NB4 (cell line): ENCODE measurements at places on chromosomes 5 and 9.
A peak's percentile ranks its signal among the peaks of the same experiment; 100 is the strongest.

GRCh38 chr9:92774274-92774673 is 9.6 kb upstream of the BICD2 start:
- DNase-seq, result no peak

GRCh38 chr9:129676975-129677374 is 11.5 kb downstream of the PRRX2 start:
- DNase-seq, result no peak

GRCh38 chr5:141747152-141748141 is 65.4 kb upstream of the ARAP3 start:
- no peak for DNase-seq

GRCh38 chr5:133709209-133709725 is 96.9 kb upstream of the FSTL4 start:
- no peak for DNase-seq

DNA sequence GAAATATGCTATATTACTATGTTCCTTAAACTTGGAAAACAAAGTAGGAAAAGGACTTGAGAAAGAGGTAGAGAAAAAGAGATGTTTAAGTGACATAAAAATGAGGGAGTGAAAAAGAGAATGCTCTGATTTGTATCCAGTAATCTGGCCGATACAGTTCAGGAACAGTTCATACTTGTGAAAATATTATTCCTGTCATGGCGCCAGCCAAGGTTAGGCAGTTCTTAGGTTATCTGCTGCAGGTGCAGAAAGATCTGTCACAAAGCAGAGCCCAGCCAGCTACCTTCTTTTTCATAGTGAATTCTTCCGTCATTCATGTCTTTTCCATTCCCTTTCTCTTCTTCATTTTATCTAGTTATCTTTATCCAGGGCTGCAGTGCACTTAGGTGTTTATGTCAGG is 256.3 kb downstream of the ADAMTSL1 start:
- DNase-seq, result no peak

DNA sequence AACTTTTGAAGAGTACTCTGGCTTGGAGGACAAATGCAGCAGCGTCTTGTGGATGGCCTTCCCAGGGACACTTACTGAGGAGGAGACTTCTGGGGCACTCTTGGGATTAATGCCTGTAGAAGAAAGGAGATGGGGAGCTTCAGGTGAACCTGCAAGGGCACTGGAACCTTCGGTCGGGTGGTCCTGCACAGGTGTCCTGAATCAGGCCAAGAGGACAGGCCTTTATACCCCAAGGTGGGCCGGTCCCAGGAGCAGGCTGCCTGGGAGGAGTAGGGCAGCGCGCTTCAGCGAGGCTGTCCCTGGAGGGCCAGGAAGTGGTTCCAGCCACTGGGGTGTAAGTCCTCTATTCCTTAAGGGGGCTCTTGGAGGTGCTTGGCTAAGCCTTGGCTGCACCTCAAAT is 27.9 kb downstream of the GADD45G start:
- DNase-seq, result no peak

- peak; percentile 32 for DNase-seq
Observed at GRCh38 chr5:54311176-54311677, 854 bp upstream of the ARL15 start.

GRCh38 chr9:99083051-99083450 is 21.9 kb upstream of the TGFBR1 start:
- DNase-seq, result peak; percentile 14

- DNase-seq, result no peak
Observed at GRCh38 chr9:7169717-7170389, 412.1 kb downstream of the KDM4C start.

- no peak for DNase-seq
Observed at GRCh38 chr9:132516911-132517310, 65.5 kb upstream of the BARHL1 start.

- DNase-seq, result no peak
Observed at GRCh38 chr9:72494051-72494450, 27.4 kb upstream of the TMC1 start.

DNA sequence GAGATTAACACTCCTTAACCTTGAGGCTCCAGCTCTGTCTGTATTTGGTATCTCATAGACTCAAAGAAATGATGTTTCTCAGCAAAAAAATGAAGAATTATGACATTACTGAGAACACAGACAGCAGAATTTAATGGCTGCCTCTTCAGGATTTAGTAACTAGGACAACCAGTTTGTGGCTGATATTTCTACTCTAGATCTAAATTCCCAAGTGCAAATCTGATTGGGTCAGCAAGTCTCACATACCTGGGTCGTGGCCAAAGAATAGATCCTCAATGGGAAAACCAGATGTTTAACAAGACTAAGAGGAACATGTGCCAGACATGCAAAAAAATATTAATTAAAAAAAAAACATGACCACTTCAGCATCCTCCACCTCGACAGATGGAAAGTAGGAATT is 608.9 kb downstream of the DTWD2 start:
- DNase-seq, result no peak

DNA sequence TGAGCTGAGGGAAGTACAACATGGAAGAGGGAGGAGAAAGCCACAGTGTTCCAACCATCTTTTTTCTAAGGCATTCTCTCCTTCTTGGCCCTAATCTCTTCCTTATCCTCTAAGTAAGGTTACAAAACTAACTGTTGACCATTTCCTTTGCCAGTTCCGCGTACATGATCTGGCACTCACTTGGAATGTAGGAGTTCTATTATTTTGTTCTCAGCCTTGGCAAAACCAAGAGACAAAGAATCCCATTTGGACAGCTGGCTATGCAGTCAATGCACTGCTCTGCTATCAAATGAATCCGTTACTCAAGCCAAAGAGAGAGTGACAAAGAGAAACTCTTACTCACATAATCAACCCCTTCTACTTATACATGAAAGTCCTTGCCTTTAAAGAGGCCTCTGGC is 410.3 kb downstream of the DTWD2 start:
- no peak for DNase-seq

DNA sequence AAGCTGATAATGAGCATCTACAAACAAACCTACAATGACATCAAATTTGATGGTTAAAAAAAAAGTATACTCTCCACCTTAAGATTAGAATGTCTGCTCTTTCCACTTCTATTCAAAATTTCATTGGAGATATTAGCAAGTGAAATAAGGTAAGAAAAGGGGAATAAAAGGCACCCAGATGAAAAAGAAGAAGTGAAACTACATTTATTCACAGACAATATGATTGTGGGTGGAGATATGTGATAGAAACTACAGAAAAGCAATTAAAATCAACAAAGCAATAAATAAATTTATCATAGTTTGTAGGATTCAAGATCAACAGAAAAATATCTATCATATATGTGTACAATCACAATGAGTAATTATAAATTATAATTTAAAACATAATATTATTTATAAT is 395.1 kb upstream of the CCNH start:
- DNase-seq, result no peak

DNA sequence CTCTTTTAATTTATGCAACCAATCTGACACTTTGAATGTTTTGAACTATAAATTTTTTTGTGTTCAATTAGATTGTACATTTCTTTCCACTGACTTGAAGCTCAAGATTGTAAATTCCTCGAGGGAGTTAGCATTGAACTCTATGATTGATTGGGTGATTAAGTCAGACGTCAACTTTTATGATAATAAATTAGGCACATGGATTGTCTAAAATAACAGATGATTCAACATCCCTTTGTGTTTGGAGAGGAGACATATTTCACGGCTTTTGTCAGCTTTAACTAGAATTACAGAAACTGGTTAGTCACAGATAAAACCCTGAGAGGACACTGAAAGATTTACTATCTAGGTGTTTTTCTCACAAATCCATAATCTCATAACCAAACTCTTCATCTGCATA is 32.7 kb upstream of the TXNDC8 start:
- DNase-seq, result no peak

- no peak for DNase-seq
Observed at GRCh38 chr5:168974082-168974481, 326.9 kb downstream of the SLIT3 start.

DNA sequence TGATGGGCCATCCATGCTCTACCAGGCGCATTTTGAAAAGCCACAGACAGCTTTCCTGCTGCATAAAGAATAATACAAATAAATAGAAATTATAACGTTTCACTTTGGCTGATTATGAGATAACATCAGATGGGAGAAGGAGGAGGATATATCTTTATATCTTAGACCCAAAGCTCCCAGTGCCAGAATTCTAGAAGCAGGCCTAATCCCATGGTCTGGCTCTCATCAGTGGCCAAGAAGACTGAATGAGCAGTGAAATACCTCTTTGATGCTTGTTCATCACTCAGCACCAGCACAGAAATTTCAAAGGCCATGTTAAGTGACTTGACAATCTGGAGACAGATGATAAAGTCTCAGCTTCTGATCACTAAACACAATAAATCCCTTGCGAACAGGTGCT is 107.6 kb downstream of the PPP2R2B start:
- no peak for DNase-seq

- no peak for DNase-seq
Observed at GRCh38 chr5:132181011-132181629, 46.5 kb downstream of the P4HA2 start.

GRCh38 chr5:128671943-128672342 is 133.9 kb upstream of the FBN2 start:
- DNase-seq, result no peak

DNA sequence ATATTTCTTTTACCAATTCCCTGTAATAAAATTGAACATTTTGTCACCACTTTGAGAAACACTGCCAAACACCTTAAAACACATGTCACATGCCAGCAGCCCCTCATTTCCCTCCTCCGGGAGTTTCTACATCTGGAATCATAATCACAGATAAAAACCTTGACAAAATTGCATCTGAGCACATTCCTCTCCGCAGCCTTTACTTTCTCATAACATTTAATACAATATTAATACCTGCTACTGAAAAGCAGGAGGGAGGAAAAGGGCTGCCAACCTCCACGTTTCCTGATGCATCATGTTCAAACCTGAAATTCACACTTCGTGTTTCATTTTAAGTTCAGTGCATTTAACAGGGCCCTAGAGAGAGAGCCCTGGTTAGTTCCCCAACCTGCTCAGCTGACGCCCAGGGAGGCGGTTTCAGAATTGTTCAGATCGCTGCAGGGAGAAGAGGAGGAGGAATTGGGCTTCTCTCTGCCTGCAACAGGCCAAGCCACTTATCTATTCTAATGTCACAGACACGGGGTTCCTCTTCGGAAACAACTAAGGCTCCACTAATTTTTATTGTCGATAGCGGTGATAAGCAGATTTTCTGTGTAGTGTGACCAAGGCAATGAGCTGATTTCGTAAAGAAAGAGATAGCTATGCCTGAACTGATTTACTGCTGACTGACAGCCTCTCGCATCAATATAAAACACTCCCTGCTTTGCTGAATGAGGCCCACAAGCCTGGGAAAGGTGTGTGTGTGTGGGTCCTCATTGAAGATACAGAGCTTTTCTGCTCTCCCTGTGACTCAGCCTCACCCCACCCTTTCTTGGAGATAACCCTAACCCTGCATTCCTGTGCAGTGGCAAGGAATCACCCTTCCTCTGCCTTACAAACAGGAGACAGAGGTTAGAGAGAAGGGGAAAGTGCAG is 4.9 kb upstream of the LHX2 start:
- peak; percentile 67 for DNase-seq

- DNase-seq, result no peak
Observed at GRCh38 chr5:127981498-127981897, 102.1 kb upstream of the SLC12A2 start.

GRCh38 chr5:127940854-127941253 is 142.7 kb upstream of the SLC12A2 start:
- DNase-seq, result no peak

DNA sequence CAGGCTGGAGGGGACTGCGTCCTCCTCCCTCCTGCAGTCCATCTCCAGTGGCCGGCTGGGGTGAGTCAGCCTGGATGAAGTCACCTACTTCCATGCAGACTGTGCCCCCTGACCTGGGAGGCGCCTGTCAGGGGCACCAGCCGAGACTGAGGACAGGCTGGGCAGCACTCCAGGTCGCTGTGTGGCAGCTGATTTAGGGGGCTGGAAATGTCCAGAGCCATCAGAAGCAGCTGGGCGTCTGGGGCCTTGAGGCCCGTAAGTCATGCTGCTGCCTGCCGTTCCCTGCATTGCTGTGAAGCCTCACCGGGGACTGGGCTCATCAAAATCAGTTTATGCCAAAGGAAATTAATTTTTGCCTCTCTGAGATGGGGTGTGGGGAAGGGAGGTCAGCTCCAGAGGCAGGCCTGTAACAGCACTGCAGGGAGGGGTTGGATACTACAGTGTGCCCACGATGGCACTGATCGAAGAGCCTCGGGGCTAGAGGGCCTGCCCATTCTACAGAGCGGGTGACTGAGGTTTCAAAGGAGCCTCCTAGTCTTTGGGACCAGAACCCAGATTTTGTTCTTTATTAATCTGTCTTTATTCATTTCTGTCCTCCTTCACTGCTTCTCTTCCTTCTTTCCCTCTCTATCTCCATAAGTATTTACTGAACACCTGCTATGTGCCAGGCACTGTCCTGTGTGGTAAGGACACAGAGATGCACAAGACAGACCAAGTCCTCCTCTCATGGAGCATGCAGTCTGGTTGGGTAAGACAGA is 70.4 kb upstream of the PSD2 start:
- no peak for DNase-seq

- no peak for DNase-seq
Observed at GRCh38 chr9:108884701-108885100, 22.6 kb downstream of the ACTL7A start.

GRCh38 chr5:11289733-11290132 is 528.7 kb upstream of the DAP start:
- no peak for DNase-seq

DNA sequence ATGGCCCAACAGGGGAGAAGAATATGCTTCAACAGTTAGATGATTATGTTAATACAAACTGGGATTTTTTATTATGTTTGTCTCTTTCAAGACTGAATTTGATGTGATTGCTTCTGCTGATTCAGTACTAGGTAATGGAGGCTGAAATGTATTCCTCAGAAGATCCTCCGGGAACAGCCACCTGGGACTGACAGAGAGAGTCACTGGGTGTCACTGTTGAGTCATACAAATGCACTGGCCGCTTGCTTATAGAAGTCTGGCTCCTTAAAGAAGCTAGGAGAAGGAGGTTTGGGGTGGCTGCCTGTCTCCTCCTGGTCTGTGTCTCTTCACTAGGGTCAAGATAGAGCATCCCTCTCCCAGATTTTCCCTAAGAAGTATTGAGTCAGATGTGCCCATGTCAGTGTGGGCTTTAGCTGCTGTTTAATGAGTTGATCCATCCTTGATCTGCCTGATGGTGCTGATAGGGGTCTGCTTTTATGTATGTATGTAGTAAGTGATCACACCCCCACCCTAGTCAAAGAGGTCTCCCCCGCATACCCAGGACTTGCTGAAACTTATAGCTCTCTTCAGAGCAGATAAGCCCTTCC is 773.4 kb downstream of the BRINP1 start:
- peak; percentile 40 for DNase-seq

DNA sequence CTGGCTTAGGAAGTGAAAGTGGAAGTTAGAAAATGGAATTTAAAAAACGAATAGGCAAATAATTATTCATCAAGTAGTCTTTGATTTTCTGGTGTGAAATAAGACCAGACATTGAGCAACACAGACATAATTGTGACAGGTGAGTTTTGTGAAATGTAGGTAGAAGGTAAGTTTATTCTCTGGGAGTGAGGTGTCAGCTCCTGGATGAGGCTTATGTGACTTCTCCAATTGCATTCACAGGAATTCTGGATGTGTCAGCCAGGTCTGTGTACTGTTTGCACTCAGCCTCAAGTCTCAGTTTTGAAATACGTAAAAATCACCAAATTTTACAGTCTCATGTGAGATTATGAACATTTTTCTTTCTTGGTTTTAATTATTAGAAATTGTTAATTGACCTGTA is 537.6 kb downstream of the CETN3 start:
- DNase-seq, result no peak

- DNase-seq, result no peak
Observed at GRCh38 chr5:73940026-73940425, 314.0 kb downstream of the ARHGEF28 start.

- DNase-seq, result no peak
Observed at GRCh38 chr5:54803471-54804011, 181.9 kb downstream of the ESM1 start.
